HTR-8/SVneo (cell line): ENCODE measurements at places on chromosomes 7 and 10.
A peak's percentile ranks its signal among the peaks of the same experiment; 100 is the strongest.

GRCh38 chr7:79872176-79872575 lies 262.5 kb upstream of the GNAI1 start:
- no peak for DNase-seq

GRCh38 chr7:83610649-83611304 lies 38.2 kb downstream of the SEMA3E start:
- no peak for DNase-seq

GRCh38 chr10:31419394-31420063 lies 100.5 kb downstream of the ZEB1 start:
- DNase-seq, result no peak

DNA sequence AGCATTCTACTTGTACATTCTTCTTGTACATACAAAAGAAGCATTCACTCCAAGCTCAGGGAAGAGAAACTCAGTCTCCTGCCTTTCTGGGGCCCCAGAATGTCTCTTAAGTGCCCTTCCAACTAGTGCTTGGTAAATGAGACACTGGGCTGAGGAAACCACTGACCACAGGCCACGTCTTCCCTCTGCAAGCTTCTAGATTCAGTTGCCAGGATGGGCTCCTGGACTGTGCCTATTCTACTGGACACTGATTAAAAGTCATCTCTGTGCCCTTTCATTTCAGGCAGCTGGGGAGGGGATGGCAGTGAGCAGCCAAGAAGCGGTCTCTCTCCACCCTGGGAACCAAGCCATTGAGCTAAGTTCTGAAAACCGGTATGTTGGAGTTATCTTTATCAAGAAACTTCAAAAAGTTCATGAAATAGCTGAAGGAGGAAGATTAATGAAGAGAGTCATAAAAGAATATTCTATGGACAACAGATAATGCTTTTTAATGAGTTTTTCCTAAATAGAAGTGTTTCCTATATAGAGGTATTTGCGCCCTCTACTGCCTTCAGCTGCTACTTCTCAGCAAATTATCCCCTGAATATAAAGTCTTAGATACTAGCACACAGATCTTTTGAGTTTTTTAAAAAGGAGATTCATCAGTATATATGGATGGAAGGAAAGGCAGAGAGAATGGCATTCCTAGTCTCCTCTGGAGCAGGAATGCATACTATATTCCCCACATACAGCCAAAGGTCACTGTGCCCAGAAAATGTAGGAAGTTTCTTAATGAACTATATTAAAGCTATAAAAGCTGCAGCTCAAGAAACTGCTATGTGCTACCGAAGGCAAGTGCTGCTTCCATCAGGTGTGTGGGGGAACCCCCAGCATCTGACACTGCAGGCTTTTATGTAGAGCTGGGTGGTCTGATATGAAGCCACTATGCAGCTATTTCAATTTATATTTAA lies 8.4 kb upstream of the IFIT1B start:
- peak; percentile 54 for DNase-seq

GRCh38 chr10:49688920-49689319 lies 9.5 kb downstream of the C10orf53 start:
- DNase-seq, result no peak
